ENCODE measurements at places on chromosomes 7 and 10.

- DNase-seq = no peak
Observed at GRCh38 chr10:44492678-44493077, 107.8 kb upstream of the CXCL12 start.

DNA sequence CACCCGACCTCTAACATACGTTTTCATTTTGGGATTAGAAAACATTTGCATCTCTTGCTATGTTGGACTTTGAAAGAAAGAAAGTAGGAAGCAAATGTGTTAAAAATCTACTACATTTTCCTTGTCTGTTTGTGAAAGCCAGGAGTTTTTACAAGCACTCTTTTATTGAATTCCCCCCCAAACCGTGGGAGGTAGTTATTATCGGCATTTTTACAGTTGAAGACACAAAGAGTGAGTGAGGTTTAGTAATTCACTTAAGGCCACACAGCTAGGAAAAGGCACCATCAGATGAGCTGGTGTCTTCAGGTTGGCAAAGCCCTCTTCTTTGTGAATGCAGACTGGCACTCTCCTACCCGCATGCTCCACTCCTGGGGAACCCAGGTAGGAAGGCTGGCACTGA, 23.5 kb upstream of the SFMBT2 start:
- DNase-seq = no peak

GRCh38 chr7:421136-421991, 98.3 kb downstream of the PDGFA start:
- no peak for DNase-seq

DNA sequence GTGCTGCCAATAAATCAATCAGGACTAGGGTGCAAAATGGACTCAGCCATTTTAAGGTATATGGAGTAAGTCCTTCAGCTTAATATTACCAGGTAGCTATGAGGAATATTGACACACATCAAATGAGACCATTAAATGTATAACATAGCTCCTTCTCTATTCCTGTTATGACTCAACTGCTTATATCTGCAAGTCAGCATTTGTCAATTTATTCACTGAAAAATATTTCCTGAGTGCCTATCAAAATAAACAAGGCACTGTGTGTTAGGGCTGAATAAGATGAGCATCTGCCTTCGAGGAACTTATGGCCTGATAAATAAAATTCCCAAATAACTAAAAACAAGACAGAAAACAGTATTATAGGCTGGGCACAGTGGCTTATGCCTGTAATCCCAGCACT, 113.8 kb downstream of the CDK6 start:
- no peak for DNase-seq

DNA sequence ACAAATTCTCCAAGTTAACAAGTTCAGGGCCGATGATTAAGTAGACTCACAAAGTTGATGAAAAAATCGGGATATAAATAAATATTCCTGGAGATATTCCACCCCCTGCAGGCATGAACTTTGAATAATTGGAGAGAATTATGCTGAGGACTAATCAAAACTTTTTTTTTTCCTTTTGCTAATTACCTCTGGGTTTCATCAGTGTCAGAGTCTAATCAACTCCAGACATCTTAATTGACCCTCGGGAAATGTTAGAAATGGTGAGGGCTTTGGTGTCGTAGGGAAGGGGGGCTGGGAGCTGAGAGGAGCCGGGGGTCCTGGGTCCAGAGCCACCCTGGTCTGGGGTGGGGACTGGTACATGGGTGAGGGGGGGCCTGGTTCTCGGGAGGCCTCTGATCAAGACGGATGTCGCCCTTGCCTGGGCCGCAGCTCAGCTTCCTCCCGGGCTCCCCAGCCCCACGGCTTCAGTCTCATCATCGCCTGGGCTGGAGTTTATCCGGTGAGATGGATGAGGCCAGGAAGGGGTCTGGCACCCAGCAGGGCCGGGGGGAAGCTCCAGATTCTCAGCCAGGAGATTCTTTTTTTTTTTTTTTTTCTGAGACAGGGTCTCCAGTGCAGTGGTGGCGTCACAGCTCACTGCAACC, 30.4 kb upstream of the ELFN1 start:
- no peak for DNase-seq

GRCh38 chr7:151404216-151405011, 5.4 kb downstream of the WDR86 start:
- DNase-seq = no peak

- no peak for DNase-seq
Observed at GRCh38 chr7:103799298-103799697, 190.2 kb downstream of the RELN start.

GRCh38 chr10:62249957-62250356, 18.7 kb downstream of the RTKN2 start:
- DNase-seq = no peak

DNA sequence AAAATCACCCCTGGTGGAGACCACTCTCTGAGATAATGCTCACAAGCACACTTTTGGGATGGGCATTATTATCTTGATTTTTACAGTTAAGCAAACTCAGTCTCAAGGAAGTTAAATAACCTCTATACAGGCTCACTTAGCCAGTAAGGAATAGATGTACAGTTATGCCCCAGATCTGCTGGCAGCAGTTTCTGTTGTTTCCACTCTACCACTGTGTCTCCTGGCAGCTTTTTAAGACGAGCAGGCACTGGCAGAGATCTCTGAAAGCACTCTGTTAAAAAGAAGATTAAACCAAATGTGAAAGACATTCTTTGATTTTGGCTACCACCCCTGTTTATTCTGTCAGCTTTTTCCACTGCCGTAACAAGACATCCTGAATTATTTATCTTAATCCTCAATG, 73.2 kb downstream of the SRI start:
- DNase-seq = no peak

DNA sequence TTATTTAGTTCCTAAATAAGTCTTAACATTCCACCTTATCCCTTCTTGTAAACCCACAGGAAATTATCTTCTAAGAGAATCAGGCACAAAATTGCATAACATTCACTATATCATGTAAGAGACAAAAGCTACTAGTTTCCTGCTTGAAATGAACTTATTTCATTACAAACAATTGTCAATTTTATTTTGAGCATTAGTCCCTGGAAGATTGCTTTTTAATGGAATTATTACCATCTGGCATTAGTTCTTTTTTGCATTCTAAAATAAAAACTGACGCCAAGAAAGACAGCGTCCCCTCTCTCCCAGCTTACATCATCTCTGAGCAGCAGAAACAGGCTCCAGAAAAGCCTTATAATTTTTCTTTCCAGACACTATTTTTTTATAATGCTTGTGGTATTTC, 121.8 kb downstream of the NOC3L start:
- DNase-seq = peak; percentile 60

- DNase-seq = no peak
Observed at GRCh38 chr10:6704896-6705295, 124.8 kb upstream of the PRKCQ start.

- DNase-seq = peak; percentile 44
Observed at GRCh38 chr7:140923358-140924006, 1.2 kb downstream of the BRAF start.

GRCh38 chr7:66699998-66700397, 40.5 kb upstream of the RABGEF1 start:
- peak; percentile 51 for DNase-seq

GRCh38 chr7:29102558-29103151, 43.7 kb downstream of the CPVL start:
- peak; percentile 66 for DNase-seq

DNA sequence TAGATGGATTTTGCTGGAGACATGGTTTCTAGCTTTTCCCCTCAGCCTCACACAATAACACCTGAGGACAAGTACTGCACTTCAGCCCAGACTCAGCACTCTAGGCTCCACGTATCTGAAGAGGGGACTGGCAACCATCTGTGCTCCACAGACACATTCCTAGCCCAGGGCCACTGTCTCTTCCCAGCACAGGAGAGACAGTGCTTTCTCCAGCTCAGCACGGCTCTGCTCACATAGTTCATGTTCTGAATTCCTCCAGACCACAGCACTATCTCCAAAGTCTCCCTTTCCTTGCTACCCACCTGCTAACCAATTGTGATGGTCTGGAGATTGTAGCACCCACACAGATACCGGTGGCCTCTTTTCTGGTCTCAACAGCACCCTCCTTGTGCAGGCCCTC, 114.5 kb downstream of the HTR7 start:
- no peak for DNase-seq

DNA sequence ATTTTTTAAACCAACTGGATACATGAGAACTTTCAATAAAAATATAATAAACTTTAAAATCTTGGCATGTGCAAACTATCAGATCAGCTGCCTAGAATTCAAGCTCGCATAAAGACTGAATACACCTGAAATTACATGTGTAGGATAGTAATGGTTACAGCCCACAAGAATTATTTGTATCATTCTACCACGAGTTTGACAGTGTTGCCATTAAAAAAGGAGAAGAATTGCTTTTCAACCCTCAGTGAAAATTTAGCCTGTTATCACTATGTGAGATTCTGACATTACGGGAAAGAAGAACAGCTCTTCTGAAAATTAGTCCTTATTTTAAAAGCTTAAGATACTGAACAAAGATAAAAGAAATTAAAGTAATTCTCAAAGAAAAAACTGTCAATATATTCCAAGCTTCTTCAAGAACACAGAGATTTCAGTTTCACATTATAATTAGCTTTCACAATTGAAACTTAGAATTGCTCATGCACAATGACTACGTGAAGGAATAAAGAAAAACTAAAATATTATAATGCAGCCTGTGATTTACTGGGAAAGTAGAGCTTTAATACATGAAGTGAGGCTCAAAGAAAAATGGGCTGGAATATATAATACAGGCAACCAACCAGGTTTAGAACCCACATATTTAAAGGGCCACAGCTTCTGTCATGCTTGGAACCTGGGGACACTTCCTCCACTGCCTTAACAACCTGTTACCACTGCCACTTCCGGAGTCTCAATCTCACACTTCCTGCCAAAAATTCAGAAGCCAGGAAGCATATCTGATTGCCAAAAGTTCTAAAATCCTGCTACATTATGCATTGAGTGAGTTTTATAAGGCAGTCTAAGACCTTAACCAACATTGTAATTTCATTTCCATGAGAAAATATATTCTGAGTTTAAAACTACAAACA, 23.2 kb downstream of the TPK1 start:
- no peak for DNase-seq

- peak; percentile 45 for DNase-seq
Observed at GRCh38 chr7:27103489-27104226, 1.2 kb upstream of the HOXA2 start.

- DNase-seq = no peak
Observed at GRCh38 chr10:96390460-96390864, 31.7 kb upstream of the OPALIN start.

GRCh38 chr7:120114626-120115025, 158.3 kb upstream of the KCND2 start:
- no peak for DNase-seq

- no peak for DNase-seq
Observed at GRCh38 chr7:4713183-4713784, 31.2 kb downstream of the FOXK1 start.

- DNase-seq = no peak
Observed at GRCh38 chr7:152074673-152075072, 49.2 kb downstream of the GALNT11 start.

GRCh38 chr7:80330434-80330833, 181.4 kb downstream of the GNAT3 start:
- no peak for DNase-seq

DNA sequence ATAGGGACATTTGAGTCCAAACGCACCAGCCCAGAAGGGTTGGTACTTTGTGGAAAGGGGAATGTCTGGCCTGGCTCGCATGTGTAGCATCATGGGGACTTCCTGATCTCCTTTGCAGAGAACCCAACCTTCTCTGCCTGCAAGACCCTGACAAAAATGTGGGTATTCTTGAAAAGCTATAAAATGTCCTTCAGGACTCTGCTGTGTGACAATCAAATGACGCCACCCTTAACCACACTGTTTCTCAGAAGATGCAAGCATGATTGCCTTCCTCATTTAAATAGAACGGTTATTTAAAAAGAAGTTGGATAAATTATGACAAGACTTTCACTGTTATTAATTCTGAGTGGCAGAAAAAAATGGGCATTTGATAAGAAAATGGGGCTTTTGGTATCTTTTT, 15.1 kb upstream of the GPR15LG start:
- DNase-seq = no peak
